ENCODE measurements at places on chromosomes 2 and 18.
A peak's percentile ranks its signal among the peaks of the same experiment; 100 is the strongest.

DNA sequence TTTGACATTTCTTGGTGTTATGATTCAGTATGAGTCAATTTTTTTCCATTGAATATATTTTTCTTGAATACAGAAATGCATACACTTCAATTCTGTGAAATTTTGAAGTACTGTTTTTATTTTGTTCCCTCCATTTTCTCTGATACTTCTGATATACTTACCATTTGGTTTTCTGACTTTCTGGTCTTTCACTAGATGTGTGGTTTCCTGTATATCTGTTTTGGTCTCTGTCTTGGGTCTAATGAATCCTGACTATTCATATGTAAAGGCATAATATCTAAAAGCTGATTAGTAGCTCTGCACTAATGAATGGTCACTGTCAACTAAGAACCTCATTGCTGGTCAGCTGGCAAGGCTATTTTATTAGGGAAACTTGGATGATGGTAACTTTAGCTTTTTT lies 345.6 kb downstream of the GRB14 start:
- ATAC-seq = no peak

DNA sequence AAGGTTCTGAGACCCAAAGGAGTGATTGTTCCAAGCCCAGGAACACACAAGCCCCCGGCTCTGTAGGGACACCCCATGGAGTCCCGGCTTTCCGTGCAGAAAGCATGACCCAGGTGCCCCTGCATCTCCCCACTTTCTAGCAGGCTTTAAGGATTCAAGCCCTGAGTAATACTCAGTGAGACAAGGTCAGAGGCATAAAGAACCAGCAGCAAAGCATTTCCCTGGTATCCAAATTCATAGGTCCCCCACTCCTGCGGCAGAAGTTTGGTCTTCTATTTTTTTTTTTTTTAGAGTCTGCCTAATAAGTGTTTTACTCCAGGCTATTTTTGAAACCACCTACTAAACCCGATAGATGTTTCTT lies 16.3 kb downstream of the TSHZ1 start:
- no peak for ATAC-seq

DNA sequence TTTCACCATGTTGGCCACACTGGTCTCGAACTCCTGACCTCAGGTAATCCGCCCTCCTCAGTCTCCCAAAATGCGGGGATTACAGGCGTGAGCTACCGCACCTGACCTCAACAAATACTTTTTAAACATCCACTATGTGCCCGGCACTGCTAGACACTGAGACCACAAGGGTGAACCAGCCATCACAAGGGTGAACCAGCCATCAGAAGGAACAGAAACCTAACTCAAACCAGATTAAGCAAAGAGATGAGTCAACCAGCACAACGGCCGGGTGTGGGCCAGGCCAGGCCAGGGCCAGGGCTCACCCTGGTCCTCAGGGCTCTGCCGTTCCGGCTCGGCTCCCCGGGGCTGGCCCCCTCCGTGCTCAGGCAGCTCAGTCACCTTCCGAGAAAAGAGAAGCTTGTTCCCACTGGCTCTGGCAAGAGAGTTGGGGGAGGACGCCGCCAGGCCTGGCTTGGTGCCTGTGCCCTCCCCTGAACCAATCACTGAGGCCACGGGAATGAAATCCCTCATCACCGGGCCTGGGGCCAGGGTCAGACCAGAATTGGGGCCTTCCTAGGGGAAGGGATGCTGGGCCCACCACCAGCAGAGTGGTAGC lies 4.4 kb downstream of the TEX44 start:
- peak; percentile 17 for ATAC-seq

DNA sequence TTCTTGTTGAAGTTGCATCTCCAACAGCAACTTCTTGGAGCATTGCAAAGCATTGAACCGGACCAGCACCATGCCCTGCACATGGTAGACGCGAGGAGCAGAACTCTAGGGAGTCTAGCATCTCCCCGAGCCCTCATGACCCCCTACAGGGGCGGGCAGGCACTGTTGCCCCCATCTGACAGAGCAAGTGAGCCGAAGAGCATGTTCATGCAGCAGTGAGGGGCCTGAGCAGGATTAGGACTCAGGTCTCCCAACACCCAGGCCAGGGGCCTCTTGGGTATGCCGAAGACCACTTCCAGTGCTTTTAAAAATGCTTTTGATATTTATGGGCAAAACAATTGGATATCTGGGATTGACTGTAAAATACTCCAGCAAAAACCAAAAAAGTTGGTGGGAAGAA lies 163.3 kb downstream of the TFCP2L1 start:
- no peak for ATAC-seq

DNA sequence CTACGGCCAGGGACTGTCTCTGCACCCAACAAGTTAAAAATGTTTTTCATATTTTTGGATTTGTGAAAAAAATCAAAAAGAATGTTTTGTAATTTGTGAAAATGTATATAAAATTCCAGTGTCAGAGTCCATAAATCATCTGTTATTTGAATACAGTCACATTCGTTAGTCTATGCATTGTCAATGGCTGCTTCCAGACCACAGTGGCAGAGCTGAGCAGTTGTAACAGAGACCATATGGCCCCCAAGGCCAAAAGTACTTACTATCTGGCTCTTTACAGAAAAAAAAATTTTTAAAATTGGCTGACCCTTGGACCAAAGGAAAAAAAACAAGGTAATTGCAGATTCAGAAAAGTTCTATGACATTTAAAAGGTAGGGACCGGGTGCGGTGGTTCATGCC lies 86.7 kb upstream of the ATL2 start:
- no peak for ATAC-seq
